ENCODE measurements at places on chromosomes 7 and 10.
A peak's percentile ranks its signal among the peaks of the same experiment; 100 is the strongest.

- no peak for DNase-seq
These were observed 102.0 kb upstream of the ARMC3 start for GRCh38 chr10:22825841-22826240.

DNA sequence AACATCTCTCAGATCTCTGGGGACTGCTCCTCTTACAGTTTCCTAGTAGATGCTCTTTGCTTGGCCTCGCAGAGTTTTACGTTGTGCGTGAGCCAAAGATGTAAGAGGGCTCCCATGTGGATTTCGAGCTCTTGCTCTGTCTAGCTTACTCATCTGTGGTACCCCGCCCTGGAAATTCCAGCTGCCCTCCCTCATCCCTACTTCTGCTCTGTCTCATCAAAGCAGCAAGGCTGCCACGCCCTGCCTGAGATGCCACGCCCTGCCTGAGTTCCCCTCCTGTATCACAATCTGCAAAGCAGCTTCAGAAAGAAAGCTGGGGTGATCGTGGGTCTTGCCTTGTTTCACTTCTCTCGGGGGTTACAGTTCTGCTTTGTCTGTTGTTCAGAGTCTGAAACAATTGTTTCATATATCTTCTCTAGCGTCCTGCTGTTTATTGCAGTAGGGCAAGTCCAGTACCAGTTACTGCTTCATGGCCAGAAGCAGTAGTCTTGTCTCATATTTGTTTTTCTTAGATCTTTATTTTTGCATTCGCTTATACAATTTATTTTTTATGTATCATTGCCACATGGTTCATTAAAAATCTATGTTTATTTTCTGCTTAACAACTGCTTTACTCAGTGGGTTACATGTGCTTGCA lies 36.1 kb upstream of the CCNY start:
- peak; percentile 55 for DNase-seq

GRCh38 chr10:20207653-20208052 lies 391.4 kb downstream of the PLXDC2 start:
- DNase-seq: no peak

GRCh38 chr7:49781996-49782395 lies 8.6 kb downstream of the VWC2 start:
- DNase-seq: no peak

- DNase-seq: no peak
These were observed 57.9 kb upstream of the ITGB1 start for GRCh38 chr10:33015761-33016547.

DNA sequence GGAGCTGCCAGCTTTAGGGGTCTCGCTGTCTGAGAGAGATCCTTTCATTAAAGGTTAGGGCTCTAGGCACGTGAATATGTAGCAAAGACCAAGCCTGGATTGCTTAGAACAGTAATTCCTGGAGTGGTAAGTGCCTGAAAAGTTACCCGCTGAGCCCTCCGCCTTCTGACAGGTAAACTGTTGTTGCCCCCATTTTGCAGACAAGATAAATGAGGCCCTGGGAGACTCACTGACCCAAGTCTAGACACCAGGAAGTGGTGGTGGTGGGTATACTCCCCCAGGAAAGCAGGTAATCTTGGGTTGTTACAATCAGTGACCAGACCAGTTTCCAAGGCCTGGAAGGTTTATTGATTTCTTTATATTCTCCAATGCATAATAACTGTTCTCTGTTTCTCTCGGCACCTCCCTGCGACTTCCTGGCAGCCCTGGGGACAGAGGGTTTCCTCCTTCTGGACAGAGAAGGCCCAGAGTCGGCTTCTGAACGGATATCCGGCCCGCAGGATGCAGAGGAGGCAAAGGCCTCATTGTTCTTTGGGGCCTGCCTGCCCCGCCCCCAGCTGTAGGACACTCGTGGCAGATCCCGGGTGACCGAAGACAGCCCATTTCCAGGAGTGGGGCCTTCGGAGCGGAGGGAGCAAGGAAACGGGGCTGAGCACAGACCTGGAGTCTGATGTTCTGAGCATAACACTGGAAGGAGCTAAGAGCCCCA lies 1.3 kb upstream of the GRK5 start:
- no peak for DNase-seq

DNA sequence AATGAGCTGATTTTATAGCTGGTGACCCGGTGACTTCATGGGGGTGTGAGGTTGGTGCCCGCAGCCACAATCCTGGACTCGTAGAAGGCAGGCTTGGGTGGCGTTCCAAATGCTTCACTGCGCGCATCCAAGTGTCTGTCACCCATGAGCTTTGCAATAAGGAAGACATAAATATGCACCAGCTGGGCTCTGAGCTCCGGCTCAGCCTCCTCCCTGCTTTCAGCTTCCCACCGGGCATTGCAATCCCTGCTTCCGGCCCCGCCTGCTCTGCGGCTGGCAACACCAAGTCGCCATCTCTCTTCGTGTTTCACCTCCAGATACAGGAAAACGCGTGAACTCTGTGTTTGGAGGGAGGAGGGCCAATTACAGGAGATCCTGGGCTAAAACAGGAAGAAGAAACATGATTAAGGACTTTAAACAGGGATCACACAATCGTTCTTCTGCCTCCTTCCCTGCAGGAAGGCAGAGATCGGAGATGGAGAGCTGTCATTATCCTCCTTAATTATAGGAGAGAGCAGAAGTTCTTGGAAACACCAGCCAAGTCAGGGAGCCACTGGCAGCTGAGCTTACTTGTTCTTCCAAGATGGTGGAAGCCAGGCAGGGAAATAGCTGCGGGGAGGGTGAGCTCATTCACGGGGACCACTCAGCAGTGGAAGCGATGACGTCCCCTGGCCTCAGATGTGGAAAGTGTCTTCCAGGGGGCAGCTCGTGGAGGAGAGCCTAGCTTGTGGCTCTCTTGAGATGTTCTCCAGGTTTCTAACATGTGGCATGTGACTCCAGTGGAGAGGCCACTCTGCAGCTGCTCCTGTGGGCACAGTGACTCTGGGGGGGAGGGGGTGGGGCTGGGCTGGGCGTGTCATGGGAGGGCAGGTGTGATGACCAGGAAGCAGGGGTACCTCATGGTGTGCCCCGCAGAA lies 134.9 kb downstream of the CAMK1D start:
- DNase-seq: no peak

DNA sequence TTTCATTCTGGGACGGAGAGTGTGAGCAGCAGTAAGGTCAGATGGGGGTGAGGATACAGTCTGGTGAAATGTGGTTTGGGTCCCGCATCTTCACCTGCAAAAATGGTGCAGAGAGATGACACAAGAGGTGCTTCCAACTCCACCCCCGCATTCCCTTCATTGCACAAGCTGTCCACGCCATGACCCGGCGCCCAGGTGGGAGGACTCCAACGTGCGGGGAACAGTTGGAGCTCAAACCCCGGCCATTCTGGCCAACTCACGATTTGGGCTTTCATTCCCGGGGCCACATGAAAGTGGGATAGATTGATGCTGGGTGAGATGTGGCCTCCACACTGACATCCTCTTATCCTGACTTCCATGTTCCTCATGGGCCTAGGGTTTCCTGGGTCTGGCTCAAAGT lies 34.6 kb upstream of the ZNF273 start:
- DNase-seq: no peak

- DNase-seq: no peak
These were observed 189.5 kb downstream of the ANK3 start for GRCh38 chr10:60200012-60200681.

DNA sequence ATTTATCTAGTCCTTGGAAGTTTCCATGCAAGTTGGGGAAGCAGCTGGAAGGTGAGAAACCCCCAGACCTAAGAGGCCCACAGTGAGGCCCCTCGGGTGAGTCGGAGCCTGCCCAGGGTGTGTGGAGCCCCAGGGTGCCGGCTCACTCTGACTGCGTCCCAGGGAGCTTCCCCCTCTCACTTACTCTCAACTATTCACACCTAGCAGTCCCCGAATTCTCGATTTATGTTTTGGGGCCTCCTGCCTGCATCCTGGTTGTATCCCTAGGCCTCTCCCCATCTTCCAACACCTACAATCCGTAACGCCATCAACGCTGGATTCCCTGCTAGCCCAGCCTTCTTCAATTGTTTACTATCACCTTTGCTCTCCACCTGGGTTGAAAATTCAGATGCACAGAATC lies 63.9 kb downstream of the PRKAG2 start:
- no peak for DNase-seq

DNA sequence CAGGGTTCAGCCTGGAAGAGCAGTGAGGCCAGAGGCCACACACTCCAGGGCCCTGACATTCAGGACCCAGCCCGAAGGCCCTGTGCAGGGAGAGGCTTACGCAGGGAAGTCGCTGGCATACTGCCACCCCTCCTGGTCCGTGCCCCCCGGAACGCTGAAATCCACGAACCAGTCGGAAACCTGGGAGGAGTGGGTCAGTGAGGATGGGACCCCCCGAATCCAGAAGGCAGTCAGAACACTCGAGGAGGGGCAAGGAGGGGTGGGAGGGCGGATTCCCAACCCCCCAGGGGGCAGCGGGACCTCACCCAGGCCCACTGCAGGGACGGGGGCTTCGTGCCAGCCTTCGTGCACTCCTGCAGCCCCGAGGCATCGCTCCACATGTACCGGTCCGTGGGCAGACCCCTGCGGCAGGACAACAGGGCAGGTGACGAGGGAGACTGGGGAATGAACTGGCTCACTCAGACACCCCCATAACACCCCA lies 13.5 kb downstream of the BHLHA15 start:
- DNase-seq: no peak

DNA sequence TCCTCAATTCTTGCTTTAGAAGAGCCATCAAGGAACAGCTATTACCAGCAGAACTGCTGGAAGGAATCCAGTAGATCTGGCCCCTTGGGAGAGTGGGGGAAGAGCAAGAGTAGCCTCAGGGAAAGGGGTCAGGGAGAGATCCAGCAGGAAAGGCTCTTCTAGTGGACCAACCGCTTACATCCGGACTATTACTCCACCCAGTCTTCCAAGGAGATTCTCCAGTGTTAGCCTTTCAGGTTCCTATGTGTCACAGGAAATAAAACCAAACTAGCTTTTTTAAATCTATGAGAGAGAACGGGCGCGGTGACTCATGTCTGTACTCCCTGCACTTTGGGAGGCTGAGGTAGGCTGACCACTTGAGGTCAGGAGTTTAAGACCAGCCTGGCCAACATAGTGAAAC lies 34.3 kb downstream of the TET1 start:
- no peak for DNase-seq

GRCh38 chr10:31792745-31793144 lies 135.9 kb downstream of the ARHGAP12 start:
- DNase-seq: no peak

GRCh38 chr7:25633426-25634036 lies 405.2 kb upstream of the NPVF start:
- DNase-seq: no peak

GRCh38 chr7:17989546-17989945 lies 38.1 kb downstream of the PRPS1L1 start:
- DNase-seq: no peak

DNA sequence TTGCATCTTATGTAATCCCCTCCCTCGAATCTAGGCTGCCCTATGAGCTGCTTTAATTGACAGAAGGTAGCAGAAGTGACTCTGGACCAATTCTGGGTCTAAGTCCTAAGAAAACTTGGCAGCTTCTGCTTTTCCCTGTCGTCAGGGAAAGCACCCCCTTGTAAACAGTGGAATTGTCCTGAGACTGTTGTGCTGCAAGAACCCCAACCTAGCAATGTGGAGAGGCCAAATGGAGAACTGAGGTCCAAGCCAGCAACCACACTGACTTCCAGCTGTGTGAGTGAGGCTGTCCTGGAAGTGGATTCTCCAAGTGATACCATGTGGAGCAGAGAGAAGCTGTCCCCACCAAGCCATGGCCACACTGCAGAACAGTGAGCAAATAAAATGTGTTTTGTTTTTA lies 75.5 kb downstream of the ARHGAP22 start:
- no peak for DNase-seq

DNA sequence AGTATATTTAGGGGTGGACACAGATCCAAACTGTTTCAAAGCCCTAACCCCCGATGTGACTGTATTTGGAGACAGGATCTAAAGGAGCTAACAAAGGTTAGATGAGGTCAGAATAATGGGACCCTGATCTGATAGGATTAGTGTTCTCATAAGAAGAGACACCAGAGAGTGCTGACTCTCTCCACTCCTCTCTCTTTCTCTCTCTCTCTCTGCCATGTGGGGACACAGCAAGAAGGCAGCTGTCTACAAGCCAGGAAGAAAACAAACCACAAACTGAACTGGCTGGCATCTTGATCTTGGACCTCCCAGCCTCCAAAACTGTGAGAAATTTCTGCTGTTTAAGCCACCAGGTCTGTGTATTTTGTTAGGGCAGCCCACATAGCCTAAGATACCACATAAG lies 84.7 kb upstream of the KDM7A start:
- no peak for DNase-seq

DNA sequence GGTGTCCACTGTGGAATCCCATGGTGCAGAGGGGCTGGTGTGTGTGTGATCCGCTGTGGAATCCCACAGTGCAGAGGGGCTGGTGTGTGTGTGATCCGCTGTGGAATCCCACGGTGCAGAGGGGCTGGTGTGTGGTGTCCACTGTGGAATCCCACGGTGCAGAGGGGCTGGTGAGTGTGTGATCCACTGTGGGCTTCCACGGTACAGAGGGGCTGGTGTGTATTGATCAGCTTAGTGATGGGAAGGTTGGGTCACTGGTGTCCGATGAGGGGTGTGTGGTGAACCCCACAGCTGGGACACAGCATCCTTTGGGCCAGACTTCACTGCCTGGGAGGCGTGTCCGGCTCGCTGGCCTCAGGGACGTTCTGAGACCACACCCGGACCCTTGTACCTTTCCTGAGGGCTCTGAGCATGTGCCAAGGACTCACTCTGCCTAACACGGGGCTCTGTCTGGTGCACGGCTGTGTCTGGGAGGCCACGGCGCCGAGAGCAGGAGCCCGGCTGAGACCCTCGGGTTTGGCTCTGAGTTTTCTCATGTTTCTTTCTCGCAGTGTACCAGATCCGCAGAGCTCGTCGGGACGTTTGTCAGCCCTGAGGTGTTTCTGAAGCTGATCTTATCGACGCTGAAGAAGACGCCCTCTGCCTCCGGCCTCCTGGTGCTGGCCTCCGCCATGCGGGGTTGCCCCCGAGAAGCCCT lies 29.3 kb upstream of the PRKAR1B start:
- DNase-seq: no peak

DNA sequence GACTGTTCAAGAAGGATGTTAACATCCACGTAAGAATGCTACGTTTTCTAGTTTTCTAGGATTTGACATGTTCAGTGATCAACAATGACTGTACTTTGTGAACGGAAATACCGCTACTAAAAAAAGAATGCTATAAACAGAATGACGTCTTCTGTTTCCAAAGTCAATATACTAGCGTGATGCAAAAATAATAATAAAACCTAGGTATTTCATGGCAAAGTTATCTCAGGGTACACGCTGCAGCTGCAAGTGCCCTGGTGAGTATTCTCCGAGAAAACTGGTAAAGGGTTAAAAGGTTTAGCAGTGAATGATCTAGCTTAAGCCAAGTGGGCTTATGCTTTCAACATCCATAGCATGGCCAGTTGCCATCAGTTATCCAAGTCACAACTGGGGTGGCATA lies 653.3 kb upstream of the PFKP start:
- no peak for DNase-seq

GRCh38 chr7:26910221-26910620 lies 45.8 kb upstream of the SKAP2 start:
- DNase-seq: peak; percentile 69
